ENCODE measurements at places on chromosomes 13 and 19. TPM values are rescaled to one million over a fixed set of nuclear protein-coding genes. Genes with fewer than 3 reads are reported as not detected.

Gene FLT1
- 178 TPM for total RNA-seq

Gene NEK5
- 0.18 TPM for total RNA-seq

- H3K36me3 ChIP-seq = no peaks in the 10 kb centered on the region
- H3K4me1 ChIP-seq = no peaks in the 10 kb centered on the region
- no peak overlapping the region for H3K27ac ChIP-seq
- DNase-seq = no peak
- no peaks in the 10 kb centered on the region for H3K27me3 ChIP-seq
- H3K4me3 ChIP-seq = no peak overlapping the region
Measured at GRCh38 chr13:67175836-67176459, 54.2 kb downstream of the PCDH9 start.

GRCh38 chr13:27375686-27376326 lies 48.6 kb upstream of the GTF3A start:
- no peak overlapping the region for H3K4me3 ChIP-seq
- H3K27ac ChIP-seq = no peak overlapping the region
- peaks cover 6% of the 10 kb centered on the region for H3K27me3 ChIP-seq
- H3K4me1 ChIP-seq = no peaks in the 10 kb centered on the region
- DNase-seq = peak; percentile 42

- no peaks in the 10 kb centered on the region for H3K4me1 ChIP-seq
- H3K4me3 ChIP-seq = peak overlapping the region; percentile 39
- no peaks in the 10 kb centered on the region for H3K36me3 ChIP-seq
- H3K27ac ChIP-seq = no peak overlapping the region
- peaks cover 96% of the 10 kb centered on the region for H3K27me3 ChIP-seq
Measured at GRCh38 chr13:78601874-78602560, 1.3 kb downstream of the POU4F1 start.

Data from endothelial cell of umbilical vein (primary cell).